ENCODE measurements at places on chromosomes 12 and 14.

DNA sequence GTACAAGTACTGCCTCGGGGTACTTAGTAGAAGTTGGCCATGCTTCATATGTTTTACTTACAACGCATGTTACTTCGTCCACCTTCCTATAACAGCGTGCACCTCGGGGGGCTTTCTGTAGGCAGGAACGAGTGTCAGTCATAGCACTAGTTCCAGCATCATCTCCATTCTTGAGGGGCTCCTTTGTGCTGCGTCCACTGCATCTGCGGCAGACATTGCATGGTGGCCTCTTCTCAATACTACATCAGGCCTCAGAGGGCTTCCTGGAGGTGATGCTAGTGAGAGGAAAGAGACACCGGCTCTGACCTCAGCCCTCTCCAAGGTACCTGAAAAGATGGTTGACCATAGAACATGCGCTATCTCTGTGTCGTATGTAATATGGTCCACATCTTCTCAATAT lies 121.2 kb upstream of the RTL1 start:
- DNase-seq: no peak

- DNase-seq: peak; percentile 80
Measured at GRCh38 chr12:6953442-6954315, 2.5 kb downstream of the PTPN6 start.

- no peak for DNase-seq
Measured at GRCh38 chr12:127500512-127501035, 766.4 kb upstream of the TMEM132C start.

DNA sequence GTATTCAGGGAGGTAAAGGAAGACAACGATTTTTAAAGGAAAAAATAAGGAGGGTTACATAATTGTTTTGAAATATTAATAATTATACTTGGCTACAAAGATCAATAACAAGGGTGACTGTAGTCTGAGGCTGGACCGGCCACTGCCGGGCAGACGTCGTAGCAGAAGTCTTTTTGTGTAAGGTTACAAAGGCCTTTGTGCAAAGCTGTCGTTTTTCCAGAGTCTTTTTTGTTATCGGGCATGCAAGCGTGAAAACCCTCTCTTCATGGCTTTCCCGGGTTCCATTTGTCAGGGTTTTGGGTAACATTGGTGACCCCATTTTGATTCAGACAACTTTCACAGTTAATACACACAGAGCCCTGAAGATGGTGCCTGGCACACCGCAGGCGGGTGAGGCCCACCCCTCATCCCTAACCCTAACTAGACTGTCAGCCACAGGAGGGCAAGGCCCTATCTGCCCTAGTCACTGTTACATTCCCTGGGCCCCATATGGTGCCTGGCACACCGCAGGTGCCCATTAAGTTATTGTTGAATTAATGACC lies 31.3 kb downstream of the RILPL1 start:
- DNase-seq: no peak

- no peak for DNase-seq
Measured at GRCh38 chr12:106154751-106155273, 16.1 kb upstream of the NUAK1 start.

GRCh38 chr14:23172096-23172495 lies 11.4 kb downstream of the SLC7A8 start:
- no peak for DNase-seq

DNA sequence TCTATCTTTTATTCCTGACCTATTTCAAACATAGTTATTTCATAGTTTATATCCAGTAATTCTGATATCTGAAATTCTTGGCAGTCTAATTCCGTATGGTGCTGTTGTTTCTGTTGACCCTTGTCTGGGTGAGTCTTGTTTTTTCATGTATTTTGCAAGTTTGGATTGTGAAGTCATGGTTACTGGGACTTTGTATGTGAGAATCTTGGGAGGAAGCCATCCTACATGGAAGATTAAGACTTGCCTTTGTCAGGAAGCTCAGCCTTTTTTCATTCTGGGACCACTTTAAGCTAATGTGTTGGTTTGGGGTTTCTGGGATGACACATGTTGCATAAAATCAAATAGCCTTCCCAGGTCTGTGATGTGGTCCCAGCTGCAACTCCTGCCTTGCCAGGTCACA lies 191.6 kb upstream of the E2F7 start:
- DNase-seq: no peak

DNA sequence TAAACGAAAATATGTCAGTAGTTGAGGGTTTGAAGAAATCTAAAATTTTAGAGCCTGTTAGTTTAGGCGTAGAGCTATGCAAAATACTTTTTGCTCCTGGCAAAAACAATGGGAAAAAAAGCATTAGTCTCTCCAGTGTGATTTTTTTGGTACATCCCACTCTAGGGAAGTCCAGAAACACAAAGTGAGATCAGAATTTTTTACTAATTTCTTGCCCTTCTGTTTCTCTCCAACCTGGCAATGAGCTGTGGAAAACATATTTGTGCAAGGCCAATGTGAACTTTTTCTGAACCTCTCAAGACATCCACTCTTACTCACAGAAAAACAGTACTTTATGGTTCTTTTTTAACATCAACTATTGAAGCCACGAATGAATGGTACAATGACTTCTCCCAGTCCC lies 56.9 kb upstream of the DCN start:
- DNase-seq: no peak

GRCh38 chr12:85457016-85457415 lies 177.0 kb downstream of the ALX1 start:
- no peak for DNase-seq

DNA sequence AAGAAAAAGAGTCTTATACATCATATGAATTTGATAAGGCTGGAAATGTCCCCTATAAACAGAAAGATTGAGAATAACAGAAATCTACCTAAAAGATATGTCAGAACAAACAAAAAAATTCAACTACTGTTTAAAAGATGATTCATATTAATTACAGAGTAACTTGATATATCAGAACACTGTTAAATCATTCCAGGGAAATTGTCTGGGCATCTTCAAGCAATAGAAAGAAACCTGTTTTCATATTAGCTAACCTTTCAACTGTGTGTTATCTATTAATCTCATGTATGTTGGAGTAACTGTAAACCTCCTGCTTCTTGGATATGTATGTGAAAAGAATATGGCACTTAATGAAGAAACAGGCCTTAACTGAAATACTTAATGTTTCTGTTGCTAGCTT lies 96.7 kb downstream of the NUBPL start:
- no peak for DNase-seq

- no peak for DNase-seq
Measured at GRCh38 chr12:41188841-41189394, 798 bp downstream of the PDZRN4 start.

GRCh38 chr12:100391856-100392255 lies 35.0 kb downstream of the SLC17A8 start:
- DNase-seq: no peak

GRCh38 chr14:72634691-72635616 lies 258.9 kb downstream of the DPF3 start:
- no peak for DNase-seq

- no peak for DNase-seq
Measured at GRCh38 chr14:103101257-103101962, 6.9 kb downstream of the EXOC3L4 start.

- no peak for DNase-seq
Measured at GRCh38 chr12:105552056-105552455, 221.6 kb downstream of the C12orf75 start.

DNA sequence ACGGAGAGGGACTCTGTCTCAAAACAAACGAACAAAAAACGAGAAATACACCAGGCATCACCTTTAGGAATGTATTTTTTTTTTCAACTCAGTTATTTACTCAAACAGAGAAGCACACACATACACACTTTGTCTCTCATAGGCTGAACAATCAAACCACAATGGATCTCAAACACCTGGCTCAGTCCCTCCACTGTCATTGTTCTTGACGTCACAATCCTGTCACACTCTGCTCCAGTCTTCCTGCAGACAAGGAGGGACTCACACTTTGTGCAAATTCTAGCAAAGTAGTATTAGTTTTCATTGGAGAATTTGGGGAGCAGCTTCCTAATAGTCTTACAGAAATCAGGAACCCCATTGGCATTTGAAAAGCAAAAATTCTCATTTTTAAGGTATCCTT lies 727.8 kb downstream of the BCL11B start:
- peak; percentile 44 for DNase-seq

DNA sequence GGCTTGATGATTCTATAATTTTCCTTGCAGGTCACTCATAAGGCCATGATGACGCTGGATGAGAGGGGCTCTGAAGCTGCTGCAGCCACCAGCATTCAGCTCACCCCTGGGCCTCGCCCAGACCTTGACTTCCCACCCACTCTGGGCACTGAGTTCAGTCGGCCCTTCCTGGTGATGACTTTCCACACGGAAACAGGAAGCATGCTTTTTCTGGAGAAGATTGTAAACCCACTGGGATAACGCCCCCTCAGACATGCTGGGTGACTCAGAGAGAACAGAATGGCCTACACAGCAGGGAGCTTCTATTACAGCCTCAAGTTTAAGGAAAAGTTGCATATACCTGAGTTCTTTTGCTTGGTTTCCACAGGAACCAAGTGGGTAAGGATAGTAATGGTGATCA lies 34.3 kb downstream of the SERPINA3 start:
- DNase-seq: no peak

DNA sequence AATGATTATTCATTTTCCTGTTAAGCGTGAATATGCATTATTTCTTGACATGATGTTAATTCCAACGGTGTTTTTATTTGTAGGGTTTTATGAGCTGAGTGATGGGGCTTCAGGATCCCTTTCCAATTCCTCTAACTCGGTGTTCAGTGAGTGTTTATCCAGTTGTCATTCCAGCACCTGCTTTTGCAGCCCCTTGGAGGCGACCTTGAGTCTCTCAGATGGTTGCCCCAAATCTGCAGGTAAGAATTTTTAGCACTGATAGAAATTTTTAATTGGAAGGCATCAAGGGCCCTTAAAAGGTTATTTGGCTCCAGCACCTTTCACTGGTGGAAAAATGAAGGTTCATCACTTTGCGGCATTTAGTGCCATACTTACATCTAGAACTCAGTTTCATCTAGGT lies 3.7 kb downstream of the DACT1 start:
- DNase-seq: no peak

DNA sequence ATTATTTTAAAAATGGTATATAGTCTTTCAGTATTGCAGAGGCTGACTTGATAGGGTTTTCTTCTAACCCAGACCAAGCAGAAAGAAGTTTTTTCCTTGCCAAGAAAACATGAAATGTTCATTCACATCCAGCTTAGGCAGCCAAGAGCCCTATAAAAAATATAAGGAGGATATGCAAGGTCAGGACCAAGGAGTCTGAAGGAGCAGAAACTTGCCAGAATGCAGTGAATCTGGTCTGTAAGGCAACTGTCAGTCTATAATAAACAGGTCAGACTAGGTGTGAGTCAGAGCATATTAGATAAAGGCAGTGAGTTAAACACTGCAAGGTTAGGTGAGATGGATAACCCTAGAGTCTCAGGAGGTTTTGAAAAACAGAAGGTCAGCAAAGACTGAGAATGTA lies 645.5 kb downstream of the C12orf50 start:
- no peak for DNase-seq

GRCh38 chr12:48946205-48946604 lies 11.1 kb downstream of the ARF3 start:
- no peak for DNase-seq

- no peak for DNase-seq
Measured at GRCh38 chr14:53153702-53154112, 584 bp upstream of the DDHD1 start.

- DNase-seq: no peak
Measured at GRCh38 chr14:36605506-36605857, 23.1 kb upstream of the NKX2-8 start.

DNA sequence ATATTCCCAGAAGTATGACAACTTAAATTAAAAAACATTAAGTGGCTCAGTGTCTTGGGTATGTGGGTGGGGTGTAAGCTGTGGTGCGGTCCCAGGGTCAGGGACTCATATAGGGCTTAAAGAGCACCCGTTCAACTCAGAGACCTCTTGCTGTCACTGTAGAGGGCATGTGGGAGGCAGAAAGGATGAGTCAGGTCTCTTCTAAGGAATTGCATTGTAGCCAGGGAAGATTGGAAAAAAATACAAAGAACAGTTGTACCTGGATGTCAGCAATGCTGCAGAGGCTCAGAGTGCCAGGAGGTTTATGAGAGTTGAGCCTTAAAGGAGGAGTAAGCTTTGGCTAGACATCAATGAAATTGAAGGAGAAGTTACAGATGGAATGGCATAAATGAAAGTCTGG lies 104.1 kb downstream of the MYRFL start:
- DNase-seq: no peak

- DNase-seq: no peak
Measured at GRCh38 chr12:45034861-45035265, 16.0 kb downstream of the DBX2 start.

GRCh38 chr12:80917651-80918050 lies 20.1 kb downstream of the LIN7A start:
- DNase-seq: no peak

DNA sequence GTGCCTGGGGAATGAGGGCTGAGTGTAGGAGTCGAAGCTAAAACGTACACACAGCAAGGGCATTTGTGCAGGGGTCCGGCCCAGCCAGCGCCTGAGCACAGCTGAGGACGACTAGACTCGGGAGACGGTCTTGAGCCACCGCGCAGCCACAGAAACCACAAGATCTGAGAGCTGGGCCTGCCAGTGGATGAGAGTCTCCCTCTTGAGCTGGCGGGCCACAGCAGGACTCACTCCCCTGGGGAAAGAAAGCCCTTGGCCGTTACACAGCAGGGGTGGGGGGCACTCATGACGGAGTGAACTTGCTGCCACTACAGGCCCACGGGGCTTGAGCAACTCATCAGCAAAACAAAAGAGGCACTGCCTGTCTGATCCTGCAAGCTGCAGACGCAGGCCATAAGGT lies 23.0 kb downstream of the STX2 start:
- no peak for DNase-seq

GRCh38 chr12:67764055-67764454 lies 115.5 kb downstream of the DYRK2 start:
- no peak for DNase-seq

- no peak for DNase-seq
Measured at GRCh38 chr14:54538055-54538454, 28.3 kb downstream of the CGRRF1 start.

GRCh38 chr12:109821968-109822367 lies 11.2 kb downstream of the TRPV4 start:
- DNase-seq: no peak

- DNase-seq: no peak
Measured at GRCh38 chr12:6667559-6668210, 4.8 kb upstream of the ING4 start.

- DNase-seq: no peak
Measured at GRCh38 chr12:115946867-115947695, 330.4 kb downstream of the MED13L start.

GRCh38 chr14:52852810-52853521 lies 61.6 kb upstream of the GNPNAT1 start:
- DNase-seq: no peak

Data from thymus (tissue), 14 donors.